Stimulated activated CD4-positive, alpha-beta T cell treated with anti-CD3 and anti-CD28 coated beads, TNF-alpha, amount 100 ng/mL, for 4 hours (primary cell): ENCODE measurements at places on chromosomes 11 and 22.
A peak's percentile ranks its signal among the peaks of the same experiment; 100 is the strongest.

- no peak for DNase-seq
These were observed 22.9 kb downstream of the UBASH3B start for GRCh38 chr11:122678406-122678805.

DNA sequence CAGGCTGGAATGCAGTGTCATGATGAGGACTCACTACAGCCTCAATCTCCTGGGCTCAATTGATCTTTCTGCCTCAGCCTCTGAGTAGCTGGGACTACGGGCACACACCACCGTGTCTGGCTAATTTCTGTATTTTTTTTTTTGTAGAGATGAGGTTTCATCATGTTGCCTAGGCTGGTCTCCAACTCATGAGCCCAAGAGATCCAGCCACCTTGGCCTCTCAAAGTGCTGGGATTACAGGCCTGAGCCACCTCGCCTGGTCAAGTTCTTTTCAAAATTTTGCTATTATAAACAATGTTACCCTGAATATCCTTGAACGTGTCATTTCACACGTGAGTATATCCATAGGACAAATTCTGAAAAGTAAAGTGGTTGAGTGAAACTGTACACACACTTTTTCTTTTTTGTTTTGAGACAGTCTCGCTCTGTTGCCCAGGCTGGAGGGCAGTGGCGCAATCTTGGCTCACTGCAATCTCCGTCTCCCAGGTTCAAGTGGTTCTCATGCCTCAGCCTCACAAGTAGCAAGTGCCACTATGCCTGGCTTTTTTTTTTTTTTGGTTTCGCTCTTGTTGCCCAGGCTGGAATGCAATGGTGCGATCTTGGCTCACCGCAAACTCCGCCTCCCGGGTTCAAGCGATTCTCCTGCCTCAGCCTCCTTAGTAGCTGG is 21.6 kb upstream of the EP300 start:
- no peak for DNase-seq

DNA sequence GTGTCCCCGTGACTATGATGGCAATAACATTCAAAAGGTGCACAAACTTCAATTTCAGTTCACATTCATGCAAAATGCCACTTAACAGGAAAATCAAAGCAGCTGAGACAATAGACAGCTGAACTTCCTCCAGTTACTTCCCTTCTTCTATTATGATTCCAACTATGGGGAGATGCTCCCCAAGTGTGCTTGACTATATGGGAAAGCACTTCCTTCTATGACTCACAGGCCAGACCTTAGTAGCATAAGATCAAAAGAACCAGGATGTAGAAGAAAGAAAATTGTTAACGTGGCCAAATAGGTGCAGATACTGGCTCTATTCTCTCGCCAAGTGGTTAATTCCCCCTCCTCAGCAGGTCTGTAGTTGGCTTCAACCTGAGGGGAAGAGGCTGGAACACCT is 7.8 kb upstream of the FAT3 start:
- no peak for DNase-seq

DNA sequence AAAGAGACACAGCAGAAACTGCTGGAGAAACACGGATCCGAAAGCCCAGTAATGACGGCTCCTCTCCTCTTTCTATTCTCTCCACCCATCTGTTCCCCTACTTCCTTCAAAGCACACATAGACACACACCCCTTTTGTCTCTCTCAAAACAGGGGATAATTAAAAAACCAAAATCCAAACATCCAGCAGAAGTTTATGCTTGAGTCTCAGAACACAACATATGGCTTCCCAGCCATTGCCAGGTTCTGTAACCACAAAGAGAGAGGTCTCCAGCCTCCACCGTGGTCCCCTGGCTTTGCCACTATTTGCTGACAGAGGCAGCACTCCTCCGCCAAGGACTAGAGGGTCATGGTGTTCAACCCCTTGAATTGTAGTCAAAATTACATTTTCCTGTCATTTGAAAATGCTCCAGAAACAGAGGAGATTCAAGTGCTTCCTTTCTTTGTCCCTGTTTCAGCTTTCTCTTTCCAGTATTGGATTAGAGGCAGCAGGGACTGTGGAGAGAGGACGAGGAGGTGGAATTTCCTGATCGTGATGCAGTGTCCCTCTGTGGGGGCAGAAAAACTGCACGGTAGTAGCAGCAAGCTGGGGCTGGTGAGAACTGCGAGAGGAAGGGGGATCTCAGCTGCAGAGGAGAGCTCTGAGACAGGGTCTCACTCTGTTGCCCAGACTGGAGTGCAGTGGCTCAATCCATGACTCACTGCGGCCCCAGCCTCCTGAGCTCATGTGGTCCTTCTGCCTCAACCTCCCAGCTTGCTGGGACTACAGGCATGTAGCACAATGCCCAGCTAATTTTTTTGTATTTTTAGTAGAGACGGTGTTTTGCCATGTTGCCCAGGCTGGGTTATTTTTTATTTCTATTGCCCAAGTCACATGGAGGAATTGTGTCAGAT is 60.3 kb downstream of the UBASH3B start:
- DNase-seq, result no peak

DNA sequence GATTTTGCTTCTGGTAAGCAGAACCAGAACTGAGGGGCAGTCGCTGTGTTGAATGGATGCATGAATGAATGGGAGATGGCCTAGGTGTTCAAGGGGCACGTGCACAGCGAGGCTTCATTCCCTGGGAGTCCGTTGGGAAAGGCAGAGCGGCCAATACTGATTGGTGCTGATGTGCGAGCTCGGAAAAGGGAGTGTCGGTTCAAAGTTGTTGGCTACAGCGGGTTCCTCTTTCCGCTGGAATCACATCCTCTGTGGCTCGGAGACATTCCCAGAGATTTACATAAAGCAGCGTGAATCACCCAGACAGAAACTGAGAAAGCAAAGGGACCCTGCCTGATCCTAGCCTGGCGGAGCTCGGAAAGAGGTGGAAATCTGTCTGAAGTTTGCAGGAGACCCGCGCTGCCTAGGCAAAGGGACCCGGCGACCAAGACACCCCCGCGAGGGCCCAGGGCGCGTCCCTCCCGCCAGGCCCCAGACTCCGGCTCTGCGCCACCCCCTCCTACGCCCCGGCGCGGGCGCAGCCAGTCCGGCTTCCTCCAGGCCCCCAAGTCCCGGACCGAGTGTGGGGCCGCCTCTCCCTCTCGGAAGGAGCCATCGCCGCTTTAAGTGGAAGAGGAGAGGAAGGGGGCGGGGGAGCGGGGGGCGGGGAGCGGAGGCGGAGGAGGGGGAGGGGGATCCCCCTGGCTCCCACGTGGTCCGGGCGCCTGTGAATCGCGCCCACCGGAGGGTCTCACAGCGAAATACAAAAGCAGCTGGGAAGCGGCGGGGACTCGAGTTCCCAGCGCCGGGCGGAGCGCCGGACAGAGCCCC is at the start of gene FJX1:
FJX1 (plus strand) TSS at position 774 of the 810 bp plus-strand sequence. CDS start 177 bp downstream, outside the sequence.
- no peak for DNase-seq

- DNase-seq, result no peak
These were observed 17.9 kb upstream of the ADA2 start for GRCh38 chr22:17237038-17237668.

DNA sequence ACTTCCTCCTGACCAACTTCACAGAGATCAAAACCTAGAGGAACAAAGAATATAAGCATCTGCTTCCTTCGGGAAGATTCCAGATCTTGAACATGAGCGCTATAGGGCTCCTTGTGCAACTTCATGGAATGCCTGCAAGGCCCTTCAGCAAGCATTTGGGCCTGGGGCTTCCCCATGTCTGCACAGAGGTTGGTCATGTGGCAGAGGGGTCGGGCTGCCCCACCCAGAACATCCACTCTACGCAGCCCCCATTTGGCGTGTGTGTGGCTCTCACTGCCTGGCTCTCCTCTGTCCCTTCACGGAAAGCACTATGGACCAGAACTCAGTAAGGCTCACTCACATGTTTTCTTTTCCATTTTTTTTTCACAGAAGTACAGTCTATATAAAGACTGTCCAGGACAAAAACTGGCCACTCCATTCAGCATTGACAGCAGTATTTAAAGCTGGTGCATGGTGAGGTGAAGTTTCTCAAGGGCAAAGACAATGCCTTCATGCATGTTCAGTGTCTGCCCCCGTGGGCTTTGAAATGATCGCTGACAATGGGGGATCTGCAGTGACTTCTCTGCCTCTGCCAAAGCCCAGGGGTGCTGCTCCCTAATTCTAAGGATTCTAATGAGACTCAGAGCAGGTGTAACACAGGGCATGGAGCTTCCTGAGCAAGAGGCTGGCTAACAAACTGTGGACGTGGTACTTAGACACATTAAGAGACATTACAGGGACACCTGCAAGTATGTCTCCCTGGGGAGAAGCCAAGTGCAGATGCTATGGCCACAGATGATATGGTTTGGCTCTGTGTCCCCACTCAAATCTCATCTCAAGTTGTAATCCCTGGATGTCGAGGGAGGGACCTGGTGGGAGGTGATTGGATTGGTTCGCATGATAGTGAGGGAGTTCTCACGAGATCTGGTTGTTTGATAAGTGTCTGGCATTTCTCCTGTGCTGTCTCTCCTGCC is 66.5 kb upstream of the PITPNB start:
- DNase-seq, result no peak

GRCh38 chr11:65573391-65574079 is 1.2 kb downstream of the FAM89B start:
- no peak for DNase-seq

DNA sequence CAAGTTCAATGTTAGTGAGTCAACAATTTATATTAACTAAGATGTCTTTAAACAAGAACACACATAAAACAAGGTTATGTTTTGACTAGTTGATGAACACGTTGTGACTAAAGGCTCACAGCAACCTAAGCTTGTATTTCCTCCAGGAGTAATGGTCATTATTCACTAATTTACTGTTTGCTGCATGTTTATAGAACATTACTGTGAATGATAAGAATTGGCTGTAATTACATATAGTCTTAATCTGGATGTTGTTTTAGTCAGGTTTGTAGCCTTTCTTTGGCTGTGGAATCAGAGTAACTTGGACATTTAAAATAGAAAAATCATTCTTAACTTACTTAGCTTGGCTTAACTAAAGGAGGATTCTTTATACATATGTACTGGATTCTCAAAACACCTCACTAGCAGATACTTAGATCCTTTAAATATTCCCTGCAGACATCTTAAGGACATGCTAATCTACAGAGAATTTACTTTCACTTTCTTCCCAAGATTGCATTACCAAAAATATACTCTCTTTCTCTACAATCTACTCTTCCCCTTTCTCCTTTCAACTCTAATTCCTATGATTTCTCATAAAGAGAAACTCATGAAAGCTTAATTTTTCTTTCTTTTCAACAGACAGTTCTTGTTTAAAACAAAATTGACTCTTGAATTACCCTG is 319.7 kb upstream of the CTSC start:
- no peak for DNase-seq

GRCh38 chr11:33179348-33179803 is 18.1 kb upstream of the CSTF3 start:
- DNase-seq, result no peak

- no peak for DNase-seq
These were observed 76.9 kb upstream of the CTSC start for GRCh38 chr11:88414385-88414861.

DNA sequence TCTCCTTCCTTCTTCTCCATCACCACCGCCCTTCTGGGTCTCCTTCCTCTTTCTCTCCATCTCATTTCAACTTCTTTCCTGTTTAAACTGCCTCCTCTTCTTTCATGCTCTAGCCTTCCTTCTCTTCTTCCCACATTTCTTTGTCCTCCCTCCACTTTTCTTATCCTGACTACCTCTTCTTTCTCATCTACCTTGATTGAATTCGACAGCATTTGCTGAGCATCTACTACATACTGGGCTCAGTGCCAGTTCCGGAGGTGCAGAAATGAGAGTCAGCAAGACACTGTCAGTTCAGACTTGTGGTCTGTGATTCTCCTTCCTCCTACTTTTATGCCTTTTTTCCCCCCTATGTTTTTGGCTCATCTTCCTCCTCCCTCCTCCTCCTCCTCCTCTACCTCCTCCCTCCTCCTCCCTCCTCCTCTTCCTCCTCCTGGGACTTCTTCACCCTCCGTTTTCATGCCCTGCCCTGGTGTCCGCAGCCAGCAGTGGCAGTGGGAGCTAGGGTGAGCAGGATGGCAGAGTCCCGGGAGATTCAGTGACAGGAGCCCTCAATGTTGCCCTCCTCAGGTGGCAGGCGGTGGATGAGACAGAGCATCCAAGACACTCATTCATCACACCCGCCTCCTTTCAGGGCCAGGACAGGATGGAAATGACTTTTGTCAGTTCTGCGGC is 146.0 kb upstream of the SEZ6L start:
- DNase-seq, result no peak

DNA sequence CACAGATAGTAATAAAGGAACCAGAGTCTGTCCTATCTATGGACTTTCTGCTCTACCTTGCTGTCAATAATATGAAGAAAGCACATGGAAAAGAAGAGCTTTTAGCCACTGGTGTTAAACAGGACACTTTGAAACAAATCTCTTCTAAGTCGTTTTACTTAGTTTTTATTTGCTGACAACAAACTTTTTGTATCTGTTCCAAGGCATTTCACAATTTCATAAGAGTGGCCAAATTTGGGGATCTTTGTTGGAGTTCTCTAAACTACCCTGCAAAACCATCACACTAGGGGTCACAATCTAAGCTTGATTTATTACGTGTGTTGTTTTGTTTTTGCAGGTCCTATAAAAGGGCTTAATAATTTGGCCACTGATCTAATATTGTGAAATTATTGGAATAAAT is 54.4 kb downstream of the BBOX1 start:
- no peak for DNase-seq

DNA sequence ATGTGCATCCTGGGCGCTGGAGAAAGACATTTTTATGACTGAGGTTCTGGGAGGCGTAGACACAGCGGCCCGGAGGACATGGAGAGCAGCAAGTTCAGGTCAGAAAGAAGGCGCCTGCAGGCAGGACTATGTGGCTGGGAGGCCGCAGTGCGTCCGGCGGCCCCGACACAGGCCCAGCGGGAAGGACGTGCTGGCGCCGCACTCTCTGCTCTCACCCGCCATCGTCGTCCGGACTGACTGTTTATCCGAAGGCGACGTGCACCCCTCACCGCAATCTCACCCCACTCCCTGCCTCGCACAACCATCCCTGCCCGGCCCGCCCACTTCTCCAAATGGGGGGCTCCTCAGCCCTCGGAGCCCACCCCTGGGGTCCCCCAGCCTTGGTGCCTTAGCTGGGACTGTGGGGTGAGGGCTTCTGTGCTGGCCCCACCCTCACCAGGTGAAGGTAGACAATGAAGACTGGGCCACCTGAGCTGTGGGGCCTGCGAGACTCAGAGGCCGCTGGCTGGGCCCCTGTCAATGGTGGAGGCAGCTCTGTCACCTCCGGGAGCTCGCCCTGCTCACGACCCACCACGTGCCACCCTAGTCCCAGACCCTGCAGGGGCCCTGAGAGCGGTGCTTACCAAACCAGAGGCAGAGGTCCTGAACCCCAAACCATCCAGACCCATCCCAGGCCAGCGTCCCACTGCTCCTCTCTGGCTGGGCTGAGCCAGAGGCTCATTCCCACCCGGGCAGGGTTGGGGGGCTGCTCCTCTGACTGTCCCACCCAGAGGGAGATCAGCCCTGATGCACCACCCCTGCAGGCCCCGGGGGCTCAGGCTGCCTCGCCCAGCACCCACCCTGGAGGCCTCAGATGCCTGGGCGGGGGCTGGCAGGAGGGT is 16.2 kb upstream of the MUC5B start:
- no peak for DNase-seq

GRCh38 chr11:17352950-17353820 is 1.6 kb downstream of the NCR3LG1 start:
- DNase-seq, result peak; percentile 37

GRCh38 chr22:42227435-42227834 is 43.0 kb downstream of the TCF20 start:
- no peak for DNase-seq

GRCh38 chr11:43418197-43418596 is 59.5 kb downstream of the TTC17 start:
- no peak for DNase-seq

- DNase-seq, result no peak
These were observed 30.9 kb downstream of the POU2AF1 start for GRCh38 chr11:111348147-111348546.
